ENCODE measurements at places on chromosomes 7 and 10. TPM values are rescaled to one million over a fixed set of nuclear protein-coding genes. Genes with fewer than 3 reads are reported as not detected.

Gene LRGUK
- total RNA-seq, result 0.34 TPM

GRCh38 chr7:1664711-1665548, 5.1 kb upstream of the ELFN1 start:
- H3K4me3 ChIP-seq, result peak overlapping the region; percentile 58
- H3K36me3 ChIP-seq, result no peaks in the 10 kb centered on the region
- no peak overlapping the region for H3K27ac ChIP-seq
- H3K27me3 ChIP-seq, result peaks cover 71% of the 10 kb centered on the region
- peak; percentile 77 for DNase-seq

GRCh38 chr7:27194686-27195379, 5.1 kb downstream of the HOXA13 start:
- no peak overlapping the region for H3K27ac ChIP-seq
- peak; percentile 20 for DNase-seq
- H3K36me3 ChIP-seq, result no peaks in the 10 kb centered on the region
- H3K4me3 ChIP-seq, result no peak overlapping the region
- peaks cover 37% of the 10 kb centered on the region for H3K4me1 ChIP-seq
- H3K27me3 ChIP-seq, result peaks cover 99% of the 10 kb centered on the region

Gene SPDYE8
- total RNA-seq, result not detected

DNA sequence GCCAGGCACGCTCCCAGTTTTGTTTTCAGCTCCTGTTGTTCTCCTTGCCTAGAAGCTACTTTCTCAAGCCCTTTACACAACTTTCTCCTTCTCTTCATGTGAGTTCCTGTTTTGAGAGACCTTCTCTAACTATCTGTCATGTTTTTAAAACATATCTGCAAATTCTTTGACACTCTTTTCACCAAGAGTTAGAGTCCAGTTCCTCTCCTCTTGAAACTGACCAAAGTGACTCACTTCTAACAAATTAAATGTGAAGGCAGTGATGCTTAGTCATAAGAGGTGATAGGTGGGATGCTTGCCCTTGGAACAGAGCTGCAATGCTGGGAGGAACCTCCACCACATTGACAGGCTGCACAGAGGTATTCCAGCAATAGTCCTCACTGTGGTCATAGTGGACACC, 25.3 kb downstream of the ZSCAN25 start:
- H3K36me3 ChIP-seq, result peaks cover 8% of the 10 kb centered on the region
- H3K27ac ChIP-seq, result no peak overlapping the region
- H3K4me3 ChIP-seq, result no peak overlapping the region
- no peaks in the 10 kb centered on the region for H3K27me3 ChIP-seq
- H3K4me1 ChIP-seq, result no peaks in the 10 kb centered on the region

- no peak overlapping the region for H3K27ac ChIP-seq
- H3K27me3 ChIP-seq, result no peaks in the 10 kb centered on the region
- no peaks in the 10 kb centered on the region for H3K36me3 ChIP-seq
- H3K4me3 ChIP-seq, result no peak overlapping the region
Measured at GRCh38 chr10:112735041-112735695, 214.9 kb upstream of the TCF7L2 start.

Gene CH25H
- 1.2 TPM for total RNA-seq

GRCh38 chr7:92769844-92770243, 66.5 kb downstream of the CDK6 start:
- H3K4me1 ChIP-seq, result peaks cover 12% of the 10 kb centered on the region
- H3K27me3 ChIP-seq, result no peaks in the 10 kb centered on the region
- H3K4me3 ChIP-seq, result no peak overlapping the region
- DNase-seq, result no peak

Gene SLC25A40
- total RNA-seq, result 14.5 TPM

- no peak overlapping the region for H3K4me3 ChIP-seq
- no peaks in the 10 kb centered on the region for H3K36me3 ChIP-seq
- H3K27me3 ChIP-seq, result no peaks in the 10 kb centered on the region
- H3K27ac ChIP-seq, result peak overlapping the region; percentile 32
- H3K4me1 ChIP-seq, result peaks cover 13% of the 10 kb centered on the region
Measured at GRCh38 chr10:87657371-87657770, 2.3 kb upstream of the PAPSS2 start.

Measured in suprapubic skin (tissue), 4 donors.